ENCODE measurements at places on chromosomes 2 and 18.

DNA sequence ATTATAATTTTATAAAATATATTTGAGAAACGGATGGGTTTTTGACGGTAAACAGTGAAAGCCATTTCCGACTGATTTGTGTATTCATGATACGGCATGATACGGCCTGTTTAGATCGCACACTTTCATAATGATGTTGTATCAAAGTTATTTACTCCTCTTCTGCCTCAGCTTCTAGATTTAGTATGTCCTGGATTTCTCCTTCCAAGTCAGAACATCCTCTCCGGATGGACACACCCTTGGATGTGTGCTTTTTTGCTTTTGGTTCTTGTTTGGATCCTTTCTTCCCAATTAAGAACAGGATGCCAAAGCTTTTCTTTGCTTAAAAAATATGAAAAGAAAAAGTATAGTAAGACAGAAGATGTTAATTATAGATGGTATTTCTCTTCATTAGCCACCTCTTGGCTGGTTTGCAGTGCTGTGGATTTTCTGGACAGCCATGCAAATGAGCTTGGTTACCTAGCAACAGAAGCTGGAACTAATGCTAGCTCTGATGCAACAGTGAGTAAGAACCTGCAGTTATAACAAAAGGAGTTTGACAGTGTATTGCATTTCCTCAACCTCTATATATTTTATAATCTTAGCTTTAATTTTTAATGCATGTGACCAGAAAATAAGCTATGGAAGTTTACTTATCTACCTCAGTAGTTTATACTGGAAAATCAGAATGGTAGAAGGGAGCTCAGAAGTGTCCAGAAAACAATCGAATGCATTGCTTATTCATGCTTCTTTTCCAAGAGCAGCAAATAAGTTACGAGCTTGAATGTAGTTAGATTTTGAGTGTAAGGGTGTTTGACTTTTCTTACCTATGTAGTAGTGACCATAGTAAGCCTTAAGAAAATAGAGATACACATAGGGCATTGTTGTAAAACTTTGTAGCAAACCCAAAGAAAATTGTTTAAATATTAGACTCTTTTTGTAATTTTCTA, 27.9 kb downstream of the RMND5A start:
- peak; percentile 6 for DNase-seq

DNA sequence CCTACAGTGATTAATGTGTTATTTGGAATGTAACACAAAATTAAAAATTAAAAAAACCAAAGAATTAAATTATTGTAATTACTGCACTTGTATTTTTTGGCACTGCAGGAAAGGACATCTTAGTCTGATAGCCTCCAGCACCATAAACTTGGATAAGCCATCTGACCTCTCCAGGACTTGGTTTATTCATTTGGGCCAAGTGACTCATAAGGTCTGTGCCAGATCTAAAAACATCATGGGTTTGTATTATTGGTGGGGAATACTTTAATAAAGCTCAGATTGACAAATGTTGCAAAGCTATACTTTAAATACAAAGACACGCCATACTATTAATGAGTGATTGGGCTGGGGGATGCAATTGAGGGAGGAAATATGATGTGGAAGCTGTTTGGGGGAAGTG, 225.2 kb downstream of the ZNF521 start:
- DNase-seq, result no peak

DNA sequence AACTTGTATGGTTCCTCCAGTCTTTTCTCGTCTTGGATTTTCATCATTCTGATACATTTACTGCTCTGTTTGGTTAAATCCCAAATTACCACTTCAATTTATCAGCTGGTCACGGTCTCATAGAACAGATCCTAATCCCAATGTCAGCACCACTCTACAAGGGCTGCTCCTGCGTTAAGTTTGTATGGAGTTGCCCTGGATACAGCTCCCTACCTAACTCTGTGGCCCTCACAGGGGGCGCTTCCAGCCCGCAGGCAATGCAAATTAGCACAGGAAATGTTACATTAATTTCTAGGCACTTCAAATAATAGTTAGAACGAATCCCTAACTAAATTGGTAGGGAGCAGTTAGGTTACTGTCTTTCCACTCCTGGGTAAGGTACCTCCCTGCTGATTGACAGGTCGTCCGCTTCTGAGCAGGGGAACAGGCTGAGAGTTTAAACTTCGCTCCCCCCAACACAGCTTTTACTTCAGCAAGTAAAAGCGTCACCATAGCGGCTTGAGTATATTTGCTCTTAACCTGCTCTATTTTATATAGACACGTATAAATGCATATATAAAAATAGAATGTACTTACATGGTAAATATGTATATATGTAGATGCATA, 238.5 kb upstream of the FANCL start:
- DNase-seq, result no peak

- peak; percentile 15 for DNase-seq
Observed at GRCh38 chr18:8806798-8807487, 101.6 kb downstream of the MTCL1 start.

DNA sequence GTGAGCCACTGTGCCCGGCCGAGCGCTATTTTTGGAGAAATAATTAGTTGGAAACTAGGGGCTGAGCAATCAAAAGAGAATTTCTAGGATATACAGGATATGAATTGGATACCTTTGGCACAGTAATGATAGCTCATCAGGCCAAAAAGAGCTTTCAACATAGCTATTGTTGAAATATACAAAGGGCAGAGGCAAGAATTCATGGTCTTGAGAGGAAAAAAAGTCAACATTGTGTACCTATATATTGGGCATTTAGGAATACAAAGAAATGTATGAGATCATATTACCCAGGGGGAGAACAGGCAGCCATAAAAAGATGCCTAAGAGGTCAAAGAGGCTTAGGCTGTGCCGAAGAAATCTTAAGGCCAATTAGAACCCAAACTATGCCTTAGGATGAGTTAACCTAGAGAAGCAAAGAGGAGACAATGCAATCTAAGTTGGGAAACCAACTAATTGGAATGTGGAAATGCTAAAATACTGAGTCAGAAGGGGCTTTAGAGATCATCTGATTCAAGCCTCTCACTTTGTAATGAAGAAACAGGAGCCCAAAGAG, 99.0 kb downstream of the RBBP8 start:
- no peak for DNase-seq

- DNase-seq, result no peak
Observed at GRCh38 chr2:239288951-239289511, 111.8 kb downstream of the HDAC4 start.

DNA sequence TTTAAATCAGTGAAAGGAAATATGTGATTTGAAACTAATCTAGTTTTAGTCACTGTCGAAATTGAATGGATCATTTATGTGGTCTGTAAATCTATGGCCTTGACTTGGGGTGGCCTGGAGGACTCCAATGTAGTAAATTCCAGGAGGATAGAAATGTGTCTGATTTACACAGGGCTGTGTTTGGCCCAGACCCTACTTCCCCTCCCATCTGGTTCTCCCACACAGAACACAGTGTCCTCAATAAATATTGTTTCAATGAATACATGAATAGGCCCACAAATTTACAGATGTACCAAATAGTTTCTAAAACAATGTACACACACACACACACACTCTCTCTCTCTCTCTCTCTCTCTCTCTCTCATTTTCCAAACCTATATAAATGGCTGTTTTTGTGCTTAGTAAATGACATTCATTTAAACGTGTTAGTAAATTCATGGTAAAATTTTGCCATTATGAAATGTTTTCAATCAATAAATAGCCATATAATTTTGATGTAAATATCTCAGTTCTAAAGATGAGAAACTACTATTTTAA, 1.9 kb downstream of the CCDC68 start:
- DNase-seq, result no peak

DNA sequence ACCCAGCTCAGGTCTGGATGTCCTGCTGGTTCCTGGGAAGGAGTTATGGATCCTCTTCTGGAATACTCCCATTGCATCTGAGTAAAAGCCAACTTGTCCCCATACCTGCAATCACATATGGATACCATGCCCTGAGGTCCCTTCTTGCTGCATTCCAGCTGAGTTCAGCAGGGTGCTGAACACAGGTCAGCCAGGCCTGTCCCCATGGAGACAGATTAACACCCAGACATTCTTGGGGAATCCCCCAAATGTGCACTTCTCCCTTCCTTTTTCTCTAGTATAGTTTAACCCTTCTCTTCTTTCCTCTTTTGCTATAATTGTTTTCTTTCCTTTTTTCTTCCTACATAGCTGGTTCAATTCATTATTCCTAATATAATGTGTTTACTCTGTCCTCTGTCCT, 799.6 kb upstream of the HS6ST1 start:
- DNase-seq, result no peak

DNA sequence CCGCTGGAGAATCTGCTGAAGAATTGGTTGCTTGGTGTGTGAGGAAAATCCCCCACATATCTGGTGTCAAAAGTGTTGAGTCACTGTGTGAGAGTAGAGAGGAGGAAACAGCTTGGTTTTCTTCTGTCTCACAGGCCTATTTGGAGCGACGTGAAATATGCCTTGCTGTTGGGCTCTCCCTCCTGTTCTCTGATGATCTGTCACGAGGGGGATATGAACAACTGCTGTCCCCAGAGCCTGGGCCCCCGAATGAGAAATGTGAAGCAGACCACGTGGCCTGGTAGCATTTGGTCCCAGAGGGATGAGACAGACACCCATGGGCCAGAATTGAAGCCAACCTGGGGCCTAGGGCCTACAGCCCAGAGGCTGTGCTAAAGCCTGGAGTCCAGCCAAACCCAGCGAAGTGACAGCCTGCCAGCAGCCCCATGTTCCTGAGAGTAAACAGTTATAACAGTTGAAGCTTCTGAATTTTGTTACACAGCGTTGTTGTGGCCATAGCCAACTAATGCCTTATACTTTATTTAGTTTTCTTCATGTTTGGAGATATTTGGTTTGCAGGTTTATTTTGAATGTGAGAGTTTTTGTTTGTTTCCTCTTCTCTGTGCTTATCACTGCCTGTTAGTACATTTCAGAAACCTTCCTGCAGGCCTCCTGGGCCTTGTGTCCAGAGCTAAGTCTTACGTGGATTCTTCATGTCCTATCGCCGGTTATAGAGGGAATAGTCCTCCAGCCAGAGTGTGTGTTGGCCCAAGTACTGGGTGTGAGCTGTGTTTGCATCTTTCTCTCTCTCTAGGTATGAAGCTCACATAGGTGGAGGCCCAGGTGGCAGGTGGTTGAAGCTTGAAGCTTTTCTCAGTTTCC, 18.7 kb upstream of the COLEC12 start:
- no peak for DNase-seq

GRCh38 chr18:62277045-62277444, 48.1 kb upstream of the TNFRSF11A start:
- DNase-seq, result no peak

DNA sequence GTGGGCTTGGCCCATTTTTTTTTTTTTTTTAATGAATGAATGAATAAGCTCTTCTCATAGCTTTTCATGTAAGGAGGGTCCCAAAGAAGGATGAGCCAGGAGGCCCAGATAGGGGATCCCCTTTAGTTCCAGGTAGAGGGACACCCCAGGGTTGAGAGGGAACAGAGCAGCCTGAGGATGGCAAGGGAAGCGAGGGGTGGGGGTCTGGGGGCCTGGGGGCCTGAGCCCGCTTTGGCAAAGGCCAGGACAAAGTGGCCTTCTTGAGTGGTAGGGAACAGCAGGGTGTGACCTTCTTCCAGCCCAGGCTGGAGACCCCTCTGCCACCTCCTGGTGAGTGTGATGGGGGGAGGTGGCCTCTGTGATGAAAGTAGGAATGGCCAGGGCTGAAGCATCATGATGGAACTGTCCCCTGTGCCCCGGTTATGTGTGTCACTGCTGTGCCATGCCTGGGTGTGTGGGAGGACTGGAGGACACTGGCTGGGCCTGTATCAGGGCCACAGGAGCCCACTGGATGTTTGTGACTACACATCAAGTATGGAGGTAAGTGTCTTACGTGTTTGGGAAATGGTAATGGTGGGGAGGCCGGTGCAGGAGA, 263.5 kb upstream of the HDAC4 start:
- DNase-seq, result no peak

DNA sequence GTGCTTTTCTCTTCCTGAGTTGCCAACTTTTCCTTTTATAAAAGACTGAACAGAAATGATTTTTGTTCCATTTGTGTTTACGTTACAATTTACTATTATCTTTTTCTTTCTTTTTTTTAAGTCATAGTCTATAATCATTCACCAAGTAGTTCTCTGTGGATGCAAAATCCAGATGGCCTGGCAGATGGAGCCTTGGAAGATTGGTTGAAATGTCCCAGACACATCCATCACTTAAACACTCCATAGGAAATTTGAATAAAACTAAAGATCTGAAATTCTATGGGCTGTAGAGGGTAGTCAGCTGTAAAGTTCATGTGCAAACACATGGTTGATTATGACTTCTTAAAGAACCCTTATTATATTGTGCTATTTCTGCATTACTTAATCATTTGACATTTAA, 164.8 kb upstream of the DOCK10 start:
- DNase-seq, result no peak

- DNase-seq, result no peak
Observed at GRCh38 chr2:155308367-155309009, 610.0 kb downstream of the KCNJ3 start.

- no peak for DNase-seq
Observed at GRCh38 chr18:9117980-9118841, 15.7 kb downstream of the NDUFV2 start.

DNA sequence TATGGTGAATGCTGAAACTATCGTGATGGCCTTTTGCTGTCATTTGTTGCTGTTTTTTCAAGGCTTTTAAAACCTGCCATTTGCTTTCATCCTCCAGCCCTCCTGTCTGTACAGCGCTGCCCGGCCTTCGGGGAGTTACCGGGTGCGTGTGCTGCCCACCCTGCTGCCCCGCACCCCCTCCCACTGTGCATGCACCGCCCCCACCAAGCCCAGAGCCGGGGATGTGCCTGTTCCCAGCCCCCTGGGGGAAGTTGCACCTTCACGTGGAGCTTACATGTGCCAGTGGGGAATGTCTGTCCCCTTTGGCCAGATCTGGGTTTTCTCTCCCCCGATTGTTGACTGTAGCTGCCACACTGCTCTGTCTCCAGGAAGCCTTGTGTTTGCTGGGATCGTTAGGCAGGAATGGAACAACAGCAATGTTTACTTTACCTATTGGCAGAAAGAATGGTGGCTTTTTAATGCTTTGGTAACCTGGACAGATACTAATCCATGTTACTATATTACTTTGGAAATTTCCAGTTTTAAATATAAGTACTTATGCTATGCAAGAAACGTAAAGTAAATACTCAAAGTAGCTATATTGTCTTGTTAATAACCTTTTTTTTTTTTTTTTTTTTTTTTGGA, 64.8 kb upstream of the RBM44 start:
- DNase-seq, result no peak

- DNase-seq, result no peak
Observed at GRCh38 chr2:28292491-28292890, 100.2 kb upstream of the FOSL2 start.

DNA sequence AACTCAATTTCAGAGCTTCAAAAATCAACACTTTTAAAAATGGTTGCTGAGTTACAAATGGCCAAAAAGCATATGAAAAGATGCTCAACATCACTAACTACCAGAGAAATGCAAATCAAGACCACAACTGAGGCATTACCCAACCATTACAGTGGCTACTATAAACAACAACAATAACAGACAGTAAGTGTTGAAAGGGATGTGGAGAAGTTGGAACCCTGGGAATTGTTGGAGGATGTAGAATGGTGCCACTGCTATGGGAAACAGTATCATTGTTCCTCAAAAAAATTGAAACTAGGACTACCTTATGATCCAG, 173.3 kb upstream of the SPRED2 start:
- DNase-seq, result no peak

Data from occipital lobe (tissue), 3 donors.